ENCODE measurements at places on chromosomes 4 and X.
A peak's percentile ranks its signal among the peaks of the same experiment; 100 is the strongest.

DNA sequence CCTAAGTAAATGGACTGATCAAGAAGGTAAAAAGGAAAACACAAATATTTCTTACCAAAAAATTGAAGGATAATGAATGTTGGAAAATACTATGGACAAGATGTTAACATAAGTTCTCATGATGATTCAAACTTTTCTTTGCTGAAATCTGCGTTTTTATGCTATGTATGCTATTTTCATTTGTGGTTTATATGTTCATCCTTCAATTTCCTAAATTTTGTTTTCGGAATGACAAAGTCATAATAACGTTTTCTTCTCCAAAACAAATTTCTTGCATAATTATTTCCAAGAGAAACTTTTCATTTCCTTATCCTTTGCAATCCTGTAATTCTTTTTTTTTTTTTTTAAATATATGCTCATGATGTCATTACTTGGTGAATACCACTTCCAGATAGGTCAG lies 7.8 kb downstream of the PF4V1 start:
- no peak for DNase-seq

GRCh38 chr4:82360298-82361177 lies 13.3 kb downstream of the HNRNPD start:
- DNase-seq = no peak

- DNase-seq = no peak
These were observed 17.9 kb downstream of the STK26 start for GRCh38 chrX:132041015-132041414.

GRCh38 chrX:108235986-108236385 lies 144.4 kb downstream of the ATG4A start:
- no peak for DNase-seq

DNA sequence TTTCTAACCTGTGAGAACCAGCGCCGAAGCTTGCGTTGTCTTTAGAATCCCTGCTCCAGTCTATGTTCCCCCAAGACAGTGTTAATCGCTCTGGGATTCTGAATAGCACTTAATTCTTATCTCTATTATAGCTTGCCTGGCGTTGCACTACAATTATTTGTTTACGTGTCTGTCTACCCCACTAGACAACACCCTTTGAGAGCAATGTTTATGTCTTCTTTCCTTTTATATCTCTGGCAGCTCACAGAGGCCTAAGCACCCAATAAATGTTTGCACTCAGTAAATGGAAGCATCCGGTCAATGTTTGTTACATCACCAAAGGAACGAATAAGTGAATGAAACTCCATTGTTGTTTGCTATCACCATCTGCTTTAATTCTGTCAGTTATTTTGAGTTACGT lies 4.8 kb upstream of the NHS start:
- DNase-seq = no peak

DNA sequence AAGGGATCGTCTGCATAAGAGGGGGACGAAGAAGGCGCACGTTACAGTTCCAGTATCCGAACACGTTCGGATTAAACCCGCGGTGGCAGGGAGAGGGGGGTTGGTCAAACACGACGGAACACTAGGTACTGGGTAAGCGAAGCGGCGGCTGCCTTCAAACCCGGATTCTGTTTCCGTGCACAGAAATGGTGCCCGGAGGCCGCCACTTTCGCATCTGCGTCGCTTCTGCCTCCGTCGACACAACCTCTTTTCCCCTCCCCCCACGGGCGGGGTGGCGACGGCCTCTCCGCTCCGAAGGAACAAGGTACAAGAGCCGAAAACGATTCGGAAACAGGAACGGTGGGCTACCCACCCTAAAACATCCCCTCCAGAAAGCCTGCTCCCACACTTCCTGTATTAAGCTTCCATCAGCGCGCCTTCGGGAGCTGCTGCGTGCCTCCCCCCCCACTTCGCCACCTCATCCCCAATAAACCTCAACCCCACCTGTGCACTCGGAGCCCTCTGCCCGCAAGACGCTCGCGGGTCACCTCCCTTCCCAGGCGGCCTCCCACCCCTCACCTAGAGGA lies 667 bp downstream of the G3BP2 start:
- DNase-seq = peak; percentile 84

GRCh38 chr4:24923550-24923949 lies 10.7 kb upstream of the CCDC149 start:
- DNase-seq = no peak

DNA sequence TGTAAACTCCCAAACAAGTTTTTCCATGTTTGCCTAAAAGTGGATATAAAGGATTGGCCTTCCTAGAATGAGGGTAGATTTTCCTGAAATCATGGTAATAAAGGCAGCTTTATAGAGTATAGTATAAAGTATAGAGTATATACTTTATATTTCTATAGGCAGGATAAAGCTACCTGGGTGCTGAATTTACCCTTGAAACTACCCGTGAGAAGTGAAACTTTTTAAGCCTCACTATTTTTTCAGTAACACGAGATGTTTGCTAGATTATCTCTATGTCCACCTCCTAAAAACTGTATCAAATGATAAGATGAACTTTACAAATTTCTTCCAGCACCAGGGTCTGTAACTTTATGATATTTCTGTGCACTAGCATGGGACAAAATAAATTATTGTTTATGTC lies 340.0 kb upstream of the GALNTL6 start:
- DNase-seq = no peak

- peak; percentile 89 for DNase-seq
These were observed 72.5 kb downstream of the RAPGEF2 start for GRCh38 chr4:159175085-159175988.

DNA sequence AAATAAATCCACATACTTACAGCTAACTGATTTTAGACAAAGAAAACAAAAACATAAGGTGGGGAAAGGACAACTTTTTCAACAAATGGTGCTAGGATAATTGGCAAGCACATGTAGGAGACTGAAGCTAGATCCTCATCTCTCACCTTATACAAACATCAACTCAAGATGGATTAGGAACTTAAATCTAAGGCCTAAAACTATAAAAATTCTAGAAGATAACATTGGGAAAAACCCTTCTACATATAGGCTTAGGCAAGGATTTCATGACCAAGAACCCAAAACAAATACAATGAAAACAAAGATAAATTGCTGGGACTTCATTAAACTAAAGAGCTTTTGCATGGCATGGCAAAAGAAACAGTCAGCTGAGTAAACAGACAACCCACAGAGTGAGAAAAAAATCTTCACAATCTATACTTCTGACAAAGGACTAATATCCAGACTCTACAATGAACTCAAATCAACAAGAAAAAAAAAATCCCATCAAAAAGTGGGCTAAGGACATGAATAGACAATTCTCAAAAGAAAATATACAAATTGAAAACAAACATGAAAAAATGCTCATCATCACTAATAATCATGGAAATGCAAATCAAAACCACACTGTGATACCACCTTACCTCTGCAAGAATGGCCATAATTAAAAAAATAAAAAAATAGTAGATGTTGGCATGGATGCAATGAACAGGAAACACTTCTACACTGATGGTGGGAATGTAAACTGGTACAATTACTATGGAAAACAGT lies 14.1 kb upstream of the AFP start:
- DNase-seq = no peak

GRCh38 chr4:187393531-187394344 lies 601.8 kb upstream of the ZFP42 start:
- no peak for DNase-seq

DNA sequence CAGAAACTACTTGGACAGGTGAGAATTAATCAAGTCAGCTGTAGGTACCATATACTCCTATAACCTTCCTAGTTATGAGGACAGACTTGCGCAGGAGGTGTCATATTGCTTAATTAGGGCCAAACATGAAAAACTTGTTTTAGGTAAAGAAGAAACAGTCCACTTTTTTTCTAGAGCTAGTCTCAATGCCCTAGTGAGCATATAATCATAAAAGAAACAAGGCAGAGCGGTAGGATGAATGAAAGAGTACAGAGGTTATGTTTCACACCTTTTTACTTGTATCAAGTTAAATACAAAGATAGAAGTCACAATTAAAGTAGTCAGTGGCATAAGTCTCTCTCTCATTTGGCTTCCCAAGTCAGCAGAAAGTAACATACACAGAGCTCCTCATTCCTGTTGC lies 88.9 kb downstream of the RPS6KA6 start:
- DNase-seq = no peak

- no peak for DNase-seq
These were observed 433.8 kb downstream of the NAF1 start for GRCh38 chr4:162732876-162733275.
